ENCODE measurements at places on chromosomes 2 and 18. TPM values are rescaled to one million over a fixed set of nuclear protein-coding genes. Genes with fewer than 3 reads are reported as not detected.
A peak's percentile ranks its signal among the peaks of the same experiment; 100 is the strongest.

DNA sequence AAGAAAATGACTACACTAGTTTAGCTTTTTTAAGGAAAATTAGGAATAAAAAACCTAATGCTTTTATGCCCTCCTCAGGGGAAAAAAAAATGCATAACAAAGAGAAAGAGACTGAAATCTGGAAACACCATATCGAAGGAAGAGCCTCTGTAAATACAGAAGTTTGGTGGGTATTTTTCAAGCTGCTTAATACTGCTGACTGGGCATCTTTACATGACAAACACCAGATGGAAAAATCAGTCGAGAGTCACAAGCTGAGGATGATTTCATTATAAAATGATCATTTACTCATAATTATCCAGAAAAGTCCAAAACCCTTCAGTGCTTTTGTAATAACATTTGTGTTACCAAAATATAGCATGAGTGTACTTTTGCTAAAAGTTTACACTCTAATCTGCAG lies 1600.7 kb upstream of the ACVR2A start:
- DNase-seq = no peak

DNA sequence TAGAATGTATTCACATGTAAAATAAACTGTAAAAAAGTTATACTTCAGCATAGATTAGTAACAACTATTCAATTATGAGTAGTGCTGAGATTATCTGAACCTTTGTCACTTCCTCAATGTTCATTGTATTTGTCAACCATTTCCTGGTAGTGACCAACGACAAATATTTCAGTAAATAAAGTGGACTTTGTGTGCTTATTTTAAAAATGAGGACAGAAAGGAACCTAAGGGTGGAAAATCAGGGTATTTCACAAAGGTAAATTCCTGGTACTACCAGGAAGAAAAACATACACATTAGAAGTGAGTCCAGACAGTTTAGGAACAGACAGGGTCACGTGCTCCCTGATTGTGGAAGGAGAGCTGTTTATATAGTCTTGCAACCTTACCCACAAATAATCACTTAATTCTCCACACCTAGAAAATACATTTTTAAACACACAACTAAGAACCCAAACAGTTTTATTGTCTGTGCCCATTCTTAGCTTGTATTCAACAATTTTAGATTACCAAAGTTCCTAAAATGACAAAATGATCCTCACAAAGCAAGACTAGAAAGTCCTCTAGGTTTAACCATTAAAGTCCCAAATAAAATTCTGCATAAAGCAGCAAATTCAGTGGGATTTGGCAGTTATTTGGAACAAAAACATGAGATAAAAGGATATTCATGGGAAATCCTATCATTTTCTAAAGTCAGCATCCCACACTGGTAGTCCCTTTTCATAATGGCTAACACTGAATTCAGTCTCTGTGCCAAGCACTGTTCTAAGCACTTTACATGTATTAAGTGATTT lies 28.2 kb downstream of the PELI1 start:
- no peak for DNase-seq

GRCh38 chr18:21998486-21998885 lies 170.9 kb upstream of the GATA6 start:
- no peak for DNase-seq

- no peak for DNase-seq
Measured at GRCh38 chr18:76376225-76376624, 118.8 kb downstream of the ZNF516 start.

- peak; percentile 26 for DNase-seq
Measured at GRCh38 chr2:66582104-66582986, 147.4 kb downstream of the MEIS1 start.

DNA sequence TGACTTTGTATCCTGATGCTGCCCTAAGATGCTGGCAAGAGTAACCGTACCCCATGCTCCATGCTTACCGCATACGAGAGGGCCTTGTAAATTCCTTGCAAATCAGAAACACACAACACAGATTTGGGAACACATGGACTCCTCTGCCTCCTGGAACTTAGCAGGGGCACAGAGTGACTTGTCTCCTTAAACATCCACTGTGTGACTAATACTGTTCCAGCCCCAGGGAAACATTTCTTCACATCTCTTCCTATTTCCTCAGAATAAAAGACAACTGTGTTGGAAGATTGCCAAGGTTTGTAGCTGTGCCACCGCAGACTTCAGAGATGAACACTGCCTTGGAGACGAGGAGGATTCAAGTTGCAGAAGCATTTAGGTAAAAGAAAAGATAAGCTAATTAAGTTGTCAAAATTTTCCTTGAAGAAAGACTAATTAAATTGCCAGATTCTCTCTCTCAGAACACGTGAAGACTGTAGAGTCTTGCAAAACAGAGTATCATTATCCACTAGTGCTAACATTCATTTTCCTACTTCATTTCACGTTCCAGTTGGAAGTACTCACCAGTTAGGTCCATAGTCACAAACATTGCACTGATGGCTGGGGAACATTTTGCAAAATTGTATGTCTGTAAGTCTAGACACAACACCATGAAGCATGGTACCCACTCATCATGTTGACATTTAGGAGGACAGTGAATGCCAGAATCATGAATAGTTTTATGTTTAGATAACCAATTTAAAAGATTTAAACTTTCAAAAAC lies 188.8 kb downstream of the TSN start:
- no peak for DNase-seq

- DNase-seq = no peak
Measured at GRCh38 chr18:79333046-79333445, 62.7 kb upstream of the NFATC1 start.

DNA sequence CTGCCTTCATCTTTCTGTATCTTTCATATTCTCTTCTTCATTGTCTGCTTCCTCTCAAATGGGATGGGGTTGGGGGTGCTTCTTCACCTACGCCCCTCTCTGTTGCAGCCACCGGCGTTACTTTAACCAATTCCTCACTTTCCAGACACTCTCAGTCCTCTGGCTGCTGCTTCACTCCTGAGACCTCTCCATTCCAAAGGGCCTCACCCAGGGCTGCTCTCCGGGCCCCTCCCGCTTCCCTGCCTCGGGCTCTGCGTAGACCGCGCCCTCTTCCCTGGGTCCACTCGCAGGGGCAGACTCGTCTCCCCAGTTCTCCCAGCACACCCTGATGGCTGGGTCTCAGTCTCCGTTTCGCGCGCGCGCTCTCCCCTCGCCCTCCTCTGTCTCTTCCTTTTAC lies 926 bp downstream of the SERPINB8 start:
- peak; percentile 55 for DNase-seq

DNA sequence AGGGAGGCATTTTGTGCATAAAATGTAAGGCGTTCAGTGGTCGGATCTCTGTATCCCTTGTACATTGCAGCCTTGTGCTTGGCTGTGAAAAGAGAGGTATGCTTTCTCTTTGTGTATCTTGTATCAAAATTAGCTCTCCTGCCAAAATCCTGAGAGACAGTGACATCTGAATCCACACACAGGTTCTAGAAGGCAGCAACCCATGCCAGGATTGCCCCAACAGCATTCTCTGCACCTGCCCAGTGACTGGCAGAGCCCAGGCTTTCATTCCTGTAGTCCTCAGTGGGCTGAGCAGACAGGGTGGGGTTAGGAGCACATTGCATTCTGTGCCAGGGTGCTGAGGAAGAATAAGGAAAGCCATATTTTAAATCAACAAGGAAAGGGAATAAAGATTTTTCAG lies 740.3 kb upstream of the RAB6C start:
- DNase-seq = no peak

- no peak for DNase-seq
Measured at GRCh38 chr2:237599465-237600110, 9.1 kb upstream of the RAB17 start.

Gene DYNAP
- total RNA-seq = not detected

Gene CRIM1
- total RNA-seq = 90.4 TPM

Gene C2orf78
- total RNA-seq = not detected

Measured in dorsolateral prefrontal cortex (tissue), 122 donors.